ENCODE measurements at places on chromosomes 1 and 21.

DNA sequence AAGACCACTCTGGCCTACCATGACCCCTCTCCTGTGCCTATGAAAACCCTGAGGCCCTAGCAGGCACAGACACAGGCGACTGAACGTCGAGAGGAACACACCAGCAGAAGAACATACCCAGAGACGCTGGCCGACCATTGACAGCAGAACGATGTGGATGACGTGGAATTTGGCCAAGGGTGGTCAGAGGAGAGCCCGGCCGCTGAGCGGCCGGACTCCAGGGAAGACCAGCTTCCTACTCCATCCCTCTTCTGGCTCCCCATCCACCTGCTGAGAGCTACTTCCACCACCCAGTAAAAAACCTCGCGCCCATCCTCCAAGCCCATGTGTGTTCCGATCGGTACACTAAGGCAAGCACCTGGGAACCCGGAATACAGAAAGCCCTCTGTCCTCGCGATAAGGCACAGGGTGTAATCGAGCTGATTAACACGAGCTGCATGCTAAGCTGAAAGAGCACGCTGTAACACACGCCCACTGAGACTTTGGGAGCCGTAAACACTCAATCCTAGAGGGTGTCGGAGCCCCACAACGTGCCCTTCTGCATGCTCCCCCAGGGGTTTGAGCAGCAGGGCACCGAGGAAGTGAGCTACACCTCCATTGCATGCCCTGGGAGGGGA, 150.3 kb downstream of the CENPF start:
- no peak for DNase-seq

DNA sequence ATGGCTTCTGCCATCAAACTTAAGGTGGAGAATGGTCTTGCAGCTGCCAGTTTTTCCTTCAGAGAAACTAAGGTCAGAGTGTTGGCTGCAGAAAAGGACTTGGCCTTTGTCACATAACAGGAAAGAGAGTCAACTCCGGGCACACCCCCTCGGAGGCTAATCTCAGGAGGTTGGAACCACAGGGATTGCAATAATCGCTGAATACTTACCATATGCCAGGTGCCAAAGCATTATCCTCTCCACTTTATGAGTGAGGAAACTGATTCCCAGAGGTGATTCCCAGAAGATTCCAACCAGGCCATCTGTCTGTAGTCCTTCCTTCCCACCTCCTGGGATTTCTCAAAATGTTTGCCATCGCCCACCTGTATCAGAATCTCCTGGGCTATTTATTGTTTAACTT, 54.0 kb downstream of the LACTBL1 start:
- no peak for DNase-seq

- no peak for DNase-seq
Measured at GRCh38 chr21:17455451-17455850, 57.4 kb upstream of the CXADR start.

DNA sequence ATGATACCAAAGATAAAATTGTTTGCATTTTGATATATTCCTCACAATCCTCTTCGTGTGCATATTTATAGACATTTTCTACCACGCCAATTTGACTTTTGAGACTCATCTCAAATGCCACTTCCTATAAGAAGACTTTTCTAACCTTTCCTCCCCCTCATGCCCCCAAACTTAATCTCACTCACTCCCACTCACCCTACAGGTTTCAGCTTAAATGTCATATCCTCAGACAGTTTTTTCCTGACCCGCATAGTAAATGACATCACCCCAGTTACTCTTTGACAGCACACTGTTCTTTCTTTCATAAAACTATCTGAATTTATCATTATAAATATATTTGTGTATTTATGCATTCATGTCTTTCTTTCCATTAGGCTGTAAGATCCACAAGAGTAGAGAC, 29.6 kb upstream of the RGS8 start:
- DNase-seq = no peak

GRCh38 chr1:151993734-151994496, at the start of gene S100A10:
TSS of gene S100A10 (minus strand) at chr1:151993859. CDS start at chr1:151986230, 7,629 bp downstream.
- peak; percentile 72 for DNase-seq

- DNase-seq = no peak
Measured at GRCh38 chr1:30518696-30519095, 204.7 kb downstream of the MATN1 start.

DNA sequence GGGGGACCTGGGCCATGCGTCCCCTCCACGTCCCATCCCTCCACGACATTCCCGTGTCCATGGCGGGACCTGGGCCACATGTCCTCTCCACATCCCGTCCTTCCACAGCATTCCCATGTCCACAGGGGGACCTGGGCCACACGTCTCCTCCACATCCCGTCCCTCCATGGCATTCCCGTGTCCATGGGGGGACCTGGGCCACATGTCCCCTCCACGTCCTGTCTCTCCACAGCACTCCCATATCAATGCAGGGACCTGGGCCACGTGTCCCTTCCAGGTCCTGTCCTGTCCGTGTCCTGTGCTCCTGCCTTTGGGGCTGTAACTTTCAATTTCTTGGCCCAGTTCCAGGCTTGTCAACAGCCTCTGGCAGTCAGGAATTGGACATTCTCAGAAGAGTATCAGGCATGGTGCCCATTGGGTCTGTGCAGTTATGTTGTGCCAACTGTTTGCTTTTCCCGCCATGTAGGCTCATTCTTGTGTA, 47.1 kb downstream of the WNT9A start:
- no peak for DNase-seq

All from germinal center (tissue), 1 donor.